ENCODE measurements at places on chromosomes 6 and 20.

DNA sequence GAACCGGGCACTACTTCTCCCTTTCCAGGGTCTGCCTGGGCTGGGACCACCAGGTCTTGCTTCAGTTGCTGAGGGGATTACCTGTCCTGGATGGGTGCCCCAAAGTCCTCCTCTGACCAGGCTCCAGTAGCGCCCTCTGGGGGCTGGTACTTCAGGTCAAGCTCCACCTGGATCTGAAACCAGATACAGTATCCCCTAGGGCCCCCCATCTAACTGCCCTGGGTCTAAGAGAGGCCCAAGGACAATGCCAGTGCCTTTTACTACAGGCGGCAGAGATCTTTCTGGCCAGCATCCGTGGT lies 11.2 kb upstream of the SPAG4 start:
- no peak for DNase-seq

GRCh38 chr6:41464019-41464418 lies 82.2 kb upstream of the FOXP4 start:
- no peak for DNase-seq

- DNase-seq = no peak
These were observed 105.8 kb downstream of the SLX4IP start for GRCh38 chr20:10540636-10541493.

GRCh38 chr6:63066055-63066704 lies 145.1 kb upstream of the FKBP1C start:
- no peak for DNase-seq

GRCh38 chr20:58818586-58819285 lies 32.0 kb downstream of the GNAS-AS1 start:
- DNase-seq = peak; percentile 30

- DNase-seq = no peak
These were observed 139.8 kb downstream of the ANKRD60 start for GRCh38 chr20:58088625-58089024.

- no peak for DNase-seq
These were observed 11.0 kb downstream of the TREM1 start for GRCh38 chr6:41275489-41275888.

- no peak for DNase-seq
These were observed 66.8 kb downstream of the TBC1D7 start for GRCh38 chr6:13261464-13261994.

DNA sequence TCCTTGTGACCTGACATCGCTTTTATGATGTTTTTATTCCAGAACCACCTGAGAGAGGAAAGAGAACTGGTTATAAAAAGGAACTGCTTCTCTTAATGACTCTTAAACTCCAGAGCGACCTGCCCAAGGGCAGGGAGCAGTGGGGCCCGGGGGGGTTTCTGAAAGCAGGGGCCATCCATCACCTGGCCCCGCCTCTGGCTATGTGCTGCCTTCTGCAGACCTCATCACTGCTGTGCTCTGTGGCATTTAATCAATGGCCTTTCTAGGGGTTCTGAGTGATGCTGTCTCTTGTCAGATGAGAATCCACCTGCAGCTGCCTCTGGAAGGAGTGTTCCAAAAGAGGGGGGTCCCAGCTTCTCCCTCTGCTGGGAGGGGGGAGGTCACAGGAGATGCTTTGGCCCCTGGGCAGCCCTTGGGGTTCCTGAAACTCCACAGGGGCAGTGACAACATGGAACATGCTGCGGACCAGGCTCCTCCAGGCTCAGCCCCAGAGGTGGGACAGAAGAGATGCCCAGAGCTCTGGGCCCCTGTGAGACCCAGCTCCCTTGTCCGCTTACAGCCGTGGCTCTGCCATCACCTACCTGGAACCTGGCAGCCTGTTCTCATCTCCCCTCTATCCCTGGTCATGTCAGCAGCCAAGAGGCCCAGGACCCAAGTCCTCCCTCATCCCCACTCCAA lies 177.1 kb upstream of the SULF2 start:
- no peak for DNase-seq

- no peak for DNase-seq
These were observed 176.4 kb upstream of the UST start for GRCh38 chr6:148570456-148570855.

DNA sequence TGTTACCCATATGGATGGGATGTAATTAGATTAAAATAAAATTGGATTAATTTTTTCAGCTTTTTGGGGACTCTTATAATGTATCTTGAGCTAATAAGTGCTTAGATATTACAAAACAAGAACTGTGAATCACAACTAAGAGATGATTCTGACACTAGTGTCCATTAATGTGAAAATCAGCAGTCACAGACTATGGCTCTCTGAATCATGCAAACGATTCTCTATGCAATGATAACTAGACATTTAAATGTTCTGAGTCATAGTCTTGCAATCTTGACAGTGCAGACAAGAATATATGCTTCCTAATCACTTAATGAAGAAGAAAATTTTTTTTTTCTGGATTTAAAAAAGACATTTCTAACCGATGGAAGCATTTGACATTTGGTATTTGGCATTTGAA lies 82.2 kb upstream of the OPRM1 start:
- no peak for DNase-seq

GRCh38 chr20:14069796-14070195 lies 74.5 kb downstream of the MACROD2 start:
- no peak for DNase-seq

DNA sequence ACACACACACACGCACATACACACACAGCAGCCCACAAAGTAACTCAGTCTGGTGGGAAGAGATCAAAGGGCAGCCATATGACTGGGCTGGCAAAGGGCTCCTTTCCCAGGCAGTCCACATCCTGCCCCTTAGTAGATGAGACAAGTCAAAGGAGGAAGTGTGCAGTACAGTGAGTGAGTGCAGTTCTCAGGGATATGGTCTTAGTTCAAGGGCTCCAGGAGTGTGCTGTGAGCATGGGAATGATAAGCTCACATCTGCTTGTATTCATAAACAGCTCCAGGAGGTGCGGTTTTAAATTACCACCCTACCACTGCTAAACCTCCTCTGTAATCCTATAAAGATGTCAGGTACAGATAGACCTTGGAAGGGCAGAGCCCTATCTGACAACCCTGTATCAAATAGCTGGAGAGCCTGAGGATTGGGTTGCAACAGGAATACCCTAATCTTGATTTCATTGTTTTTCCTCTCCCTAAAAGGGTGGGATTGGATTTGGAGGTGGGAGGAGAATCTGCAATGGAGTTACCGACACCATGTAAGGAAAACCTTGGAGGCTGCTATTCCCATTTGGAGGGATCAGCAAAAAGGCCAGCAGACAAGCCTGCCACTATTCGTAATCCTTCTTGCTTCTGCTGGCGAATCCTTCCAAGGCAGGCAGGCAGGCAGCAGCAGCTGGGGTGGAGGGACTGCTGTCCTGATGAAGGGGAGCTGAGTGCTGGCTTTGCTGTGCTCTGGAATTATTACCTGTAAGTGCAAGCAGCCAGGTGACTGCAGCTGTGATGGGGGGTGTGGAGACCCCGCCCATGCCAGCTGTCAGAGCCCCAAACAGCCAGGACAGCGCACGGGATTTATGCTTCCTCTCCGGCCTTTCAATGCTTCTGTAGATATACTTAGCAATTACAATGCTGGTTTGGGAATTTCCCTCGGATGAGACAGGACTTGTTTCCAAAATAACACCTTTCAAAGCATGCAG lies 342.7 kb downstream of the PRL start:
- DNase-seq = no peak

GRCh38 chr6:107116328-107116892 lies 1.1 kb upstream of the BEND3 start:
- no peak for DNase-seq

GRCh38 chr6:46137387-46137786 lies 7.6 kb downstream of the ENPP4 start:
- no peak for DNase-seq

DNA sequence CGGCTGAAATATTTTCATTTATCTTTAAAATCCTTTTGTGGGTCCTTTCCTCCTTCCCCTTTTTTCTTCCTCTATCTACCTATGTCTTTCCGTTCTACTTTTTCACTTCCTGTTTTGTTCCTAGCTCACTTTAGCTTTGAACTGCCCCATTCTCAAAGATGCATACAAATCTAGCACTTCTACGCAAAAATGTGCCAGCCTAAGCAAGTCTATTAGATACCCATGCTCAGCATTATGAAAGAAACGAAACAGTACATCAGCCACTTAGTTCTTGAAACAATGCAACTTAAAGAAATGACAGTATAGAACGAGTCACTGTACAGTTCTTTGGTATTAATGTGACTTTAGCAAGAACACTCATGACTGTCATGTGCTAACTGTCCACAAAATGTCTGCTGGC lies 47.3 kb upstream of the MARCKS start:
- DNase-seq = no peak

DNA sequence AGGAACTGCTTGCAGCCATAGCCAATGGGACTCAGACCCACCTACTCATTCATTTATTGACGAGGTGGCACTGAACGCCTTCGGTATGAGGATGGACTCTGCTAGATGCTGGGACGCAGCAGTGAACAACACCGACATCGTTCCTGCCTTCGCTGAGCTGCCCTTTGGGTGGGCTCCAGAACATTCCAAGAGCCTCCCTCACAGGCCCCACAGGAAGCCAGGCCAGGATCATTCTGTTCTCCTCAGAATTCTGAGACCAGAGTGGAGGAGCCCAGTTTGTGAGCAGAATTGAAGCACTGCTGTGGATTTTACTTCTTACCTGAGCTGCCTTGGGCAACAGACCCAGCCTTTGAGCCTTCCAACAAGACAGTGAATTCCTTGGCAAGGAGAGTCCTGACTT lies 82.1 kb downstream of the KCNB1 start:
- DNase-seq = no peak

GRCh38 chr20:57594092-57594951 lies 25.9 kb downstream of the ZBP1 start:
- no peak for DNase-seq

DNA sequence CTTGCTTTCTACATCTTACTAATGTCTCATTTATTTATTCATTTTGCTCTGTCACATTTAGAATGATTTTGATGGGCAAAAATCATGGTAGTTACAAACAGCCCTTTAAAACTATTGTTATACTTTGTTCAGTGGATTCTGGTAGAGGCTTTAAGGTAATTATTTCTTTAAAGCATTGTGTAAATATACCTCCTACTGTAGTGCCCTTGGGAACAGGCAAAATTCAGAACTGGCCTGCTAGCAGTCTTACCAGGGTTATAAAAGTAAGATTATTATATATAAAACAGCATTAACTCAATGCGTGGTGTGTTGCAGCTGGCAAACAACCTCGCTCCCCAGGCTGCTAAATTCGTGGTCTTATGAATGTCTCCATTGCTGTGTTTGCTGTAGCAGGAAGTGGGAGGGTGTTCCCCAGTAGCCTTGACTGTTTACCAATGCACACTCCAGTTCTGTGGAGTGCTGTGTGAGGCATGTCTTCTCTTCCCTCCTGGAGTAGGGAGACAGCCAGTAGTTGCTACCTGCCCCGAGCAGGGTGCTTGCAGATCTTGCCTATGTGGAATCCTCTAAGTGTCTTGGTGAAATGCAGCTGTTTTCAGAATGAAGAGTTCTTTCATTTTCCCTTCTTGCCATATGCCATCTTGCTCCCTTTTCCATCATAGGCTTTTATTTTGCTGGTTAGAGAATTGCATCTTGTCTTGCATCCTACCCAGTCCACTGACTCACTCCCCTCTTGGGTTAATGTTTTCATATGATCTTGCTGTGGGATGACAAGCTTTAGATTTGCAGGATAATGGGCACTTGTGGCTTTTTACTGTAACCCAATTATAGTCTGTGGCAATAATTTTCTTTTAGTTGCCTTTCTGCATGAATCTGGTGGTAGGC lies 45.3 kb downstream of the IGF2R start:
- no peak for DNase-seq

DNA sequence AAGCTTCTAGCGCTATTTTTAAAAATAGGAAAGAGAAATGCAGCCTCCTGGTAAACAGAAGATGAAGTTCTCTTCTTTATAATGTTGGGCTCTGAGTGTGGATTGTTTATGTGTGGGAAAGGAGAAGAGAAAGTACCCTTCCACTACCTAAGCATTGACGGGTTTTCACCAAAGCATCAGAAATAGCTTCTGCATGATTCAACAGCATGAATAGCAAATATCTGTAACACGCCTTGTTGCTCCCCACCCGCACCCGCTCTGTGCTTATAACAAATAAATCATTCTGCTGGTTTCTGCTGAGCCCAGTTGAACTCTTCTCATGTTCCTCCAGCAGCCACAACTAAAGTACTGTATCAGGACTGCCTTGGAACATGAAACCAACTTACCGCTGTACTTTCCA lies 20.7 kb downstream of the TXLNB start:
- DNase-seq = no peak

DNA sequence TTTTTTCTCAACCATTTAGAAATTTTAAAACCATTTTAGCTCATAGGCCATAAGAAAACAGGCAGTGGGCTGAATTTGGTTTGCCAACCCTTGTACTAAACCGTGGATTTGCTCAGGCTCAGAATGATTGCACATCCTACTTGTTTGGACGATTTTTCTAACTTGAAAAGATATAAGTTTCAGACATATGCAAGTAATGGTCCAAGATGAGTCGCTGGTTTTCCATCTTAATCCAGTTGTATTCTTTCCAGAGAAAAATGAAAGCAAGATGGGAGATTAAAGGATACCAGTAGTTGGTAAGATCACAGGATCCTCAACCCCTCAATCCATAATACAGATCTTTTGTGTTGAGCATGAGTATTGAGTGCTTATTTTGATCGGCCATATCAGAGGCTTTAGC lies 250.9 kb downstream of the TINAG start:
- no peak for DNase-seq

DNA sequence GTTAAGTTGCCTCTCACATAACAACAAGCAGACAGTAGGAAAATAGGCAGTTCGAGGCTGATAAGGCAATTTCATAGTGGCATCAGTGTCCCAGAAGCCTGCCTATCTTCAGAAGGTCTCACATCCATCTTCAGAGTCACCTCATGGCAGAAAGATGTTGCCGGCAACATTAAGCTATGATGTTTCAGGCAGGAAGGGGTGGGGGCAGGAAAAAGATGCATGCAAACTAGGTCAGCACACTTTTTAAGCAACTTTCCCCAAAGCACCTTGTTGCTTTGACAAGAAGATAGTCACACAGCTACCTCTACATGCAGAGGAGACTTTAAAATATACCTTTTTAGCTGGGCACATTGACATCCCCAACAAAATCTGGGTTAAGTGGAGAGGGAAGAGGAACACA lies 43.2 kb upstream of the SMIM8 start:
- DNase-seq = no peak

GRCh38 chr6:118999494-119000040 lies 64.6 kb upstream of the MCM9 start:
- no peak for DNase-seq

DNA sequence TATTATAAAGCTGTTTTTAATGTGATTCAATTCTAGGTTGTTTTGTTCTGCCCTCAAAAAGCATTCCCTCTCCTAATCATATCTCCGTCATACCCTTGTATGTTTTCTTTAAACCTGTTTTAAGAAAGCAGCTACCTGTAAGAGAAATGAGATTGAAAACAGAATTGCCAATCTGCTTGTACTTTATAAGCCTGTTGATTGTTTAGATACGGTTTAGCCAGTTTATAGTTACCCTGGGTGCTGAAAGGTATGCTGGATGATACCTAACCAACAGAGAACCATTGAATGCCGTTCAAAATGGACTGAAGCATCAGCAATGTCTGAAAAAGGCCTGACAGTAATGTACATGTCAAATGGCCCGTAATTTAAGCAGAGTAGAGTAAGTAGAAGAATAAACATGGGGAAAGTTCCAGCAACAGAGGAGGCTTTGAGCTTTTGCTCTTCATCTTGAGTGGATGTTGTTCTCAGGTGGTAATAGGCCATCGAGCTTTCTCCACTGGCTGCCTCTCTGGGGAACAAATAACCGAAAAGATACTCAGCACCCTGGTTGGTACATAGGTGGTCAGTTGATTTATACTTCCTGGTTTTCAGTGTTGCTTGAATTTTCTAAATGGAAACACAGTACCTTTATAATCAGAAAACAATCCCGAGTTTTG lies 27.5 kb downstream of the PTPN1 start:
- DNase-seq = no peak
